Ovary (tissue), 10 donors: ENCODE measurements at places on chromosomes 1 and 21. TPM values are rescaled to one million over a fixed set of nuclear protein-coding genes. Genes with fewer than 3 reads are reported as not detected.

Gene HTR1D
- not detected for polyA plus RNA-seq

Gene RCSD1
- polyA plus RNA-seq, result 10.9 TPM

Gene SUSD4
- polyA plus RNA-seq, result 70.1 TPM

Gene MAB21L3
- not detected for polyA plus RNA-seq

Gene RHOU
- 21.3 TPM for polyA plus RNA-seq

Gene KLHDC9
- 7.3 TPM for polyA plus RNA-seq

Gene CD5L
- polyA plus RNA-seq, result not detected

Gene PLA2G2F
- not detected for polyA plus RNA-seq

Gene DHDDS
- 13.0 TPM for polyA plus RNA-seq

Gene SPAG17
- polyA plus RNA-seq, result 0.29 TPM
